Posterior cingulate gyrus (tissue), 11 donors: ENCODE measurements at places on chromosomes 4 and X.

- DNase-seq = no peak
These were observed 133.9 kb downstream of the ATRX start for GRCh38 chrX:77652095-77652494.

- no peak for DNase-seq
These were observed 31.1 kb downstream of the NHSL2 start for GRCh38 chrX:71941776-71942175.

GRCh38 chr4:110977554-110977953 lies 354.7 kb upstream of the PITX2 start:
- no peak for DNase-seq

DNA sequence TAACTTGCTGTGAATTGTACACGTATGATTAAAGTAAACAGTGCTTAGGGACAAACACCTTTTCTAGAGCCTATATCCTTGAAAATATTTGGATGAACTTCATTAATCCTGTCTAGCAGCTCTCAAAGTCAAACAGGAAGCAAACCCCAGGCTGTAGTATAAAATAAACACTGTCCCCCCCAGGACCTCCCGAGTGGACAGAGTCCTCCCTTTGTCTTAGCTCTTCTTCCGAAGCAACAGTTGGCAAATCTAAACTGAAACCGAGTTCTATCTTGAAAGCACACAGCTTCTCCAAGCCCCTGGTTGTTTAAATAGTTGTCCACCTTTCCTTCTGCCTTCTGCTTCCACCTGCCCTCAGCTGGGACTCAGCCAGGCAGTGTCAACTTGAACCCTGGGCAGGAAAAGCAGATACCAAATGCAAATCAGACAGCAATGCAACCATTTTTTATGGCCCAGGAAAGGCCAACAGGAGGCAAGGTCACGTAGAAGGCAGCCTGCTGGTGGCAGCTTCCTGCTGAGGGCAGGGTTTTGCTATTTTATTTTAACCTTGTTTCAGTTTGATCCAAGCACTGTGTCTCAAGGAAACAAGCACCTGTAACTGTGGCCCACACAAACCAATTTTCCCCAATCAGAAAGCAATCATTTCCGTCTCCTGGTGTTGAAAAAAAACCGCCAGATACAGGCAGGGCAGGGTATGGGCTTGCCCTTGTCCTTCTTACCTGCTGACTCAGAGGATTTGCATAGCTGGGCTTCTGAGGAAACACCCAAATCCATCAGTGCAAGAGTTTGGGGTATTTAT lies 110.3 kb upstream of the KIT start:
- no peak for DNase-seq

DNA sequence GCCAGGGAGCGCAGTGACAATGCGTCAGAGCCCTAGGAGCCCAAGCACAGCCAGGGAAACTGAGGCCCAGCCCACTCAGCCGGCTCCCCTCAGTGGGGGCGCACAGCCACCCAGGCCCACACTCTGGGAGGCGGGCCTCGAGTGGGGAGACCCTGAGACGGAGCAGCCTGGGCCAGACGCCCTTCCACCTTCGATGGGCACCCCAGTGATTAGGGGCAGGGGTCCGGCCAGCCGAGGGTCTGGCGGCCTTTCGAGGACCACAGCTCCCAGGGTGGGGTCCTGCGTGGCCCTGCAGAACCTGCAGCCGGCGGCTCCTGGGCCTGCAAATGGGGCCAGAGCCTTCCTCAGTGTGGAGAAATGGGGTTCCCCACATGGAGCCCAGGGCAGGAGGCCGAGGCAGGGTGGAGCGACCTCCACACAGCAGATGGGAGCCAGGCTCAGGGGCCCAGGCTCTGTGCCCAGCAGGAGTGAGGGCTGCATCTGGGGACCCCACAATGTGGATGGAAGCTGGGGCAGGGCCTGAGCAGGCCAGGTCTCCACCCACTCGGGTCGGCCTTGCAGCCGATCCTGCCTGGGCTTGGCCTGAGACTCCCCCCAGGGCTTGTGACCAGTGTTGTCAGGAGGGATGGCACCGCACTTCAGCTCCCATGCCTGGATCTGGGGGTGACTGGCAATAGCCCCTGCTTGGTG lies 5.0 kb downstream of the HGFAC start:
- no peak for DNase-seq

DNA sequence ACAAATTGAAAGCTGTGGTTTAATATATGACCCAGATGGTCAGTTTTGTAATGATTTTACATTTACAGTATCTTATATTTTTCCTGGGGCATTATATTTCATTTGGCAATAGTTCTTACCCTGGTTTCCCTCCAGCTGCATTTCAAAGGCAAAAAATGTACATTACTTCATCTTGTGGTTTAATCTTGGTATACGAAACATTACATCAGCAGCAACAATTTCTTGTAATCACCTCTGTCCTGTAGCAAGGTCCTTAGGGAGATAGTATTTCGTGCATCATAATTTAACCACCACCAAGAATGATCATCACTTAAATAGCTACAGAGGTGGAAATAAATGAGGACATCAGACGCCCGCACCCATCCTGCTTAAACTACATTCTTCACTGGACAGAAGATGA lies 48.8 kb downstream of the HS6ST2 start:
- DNase-seq = no peak

GRCh38 chr4:41205854-41206460 lies 8.4 kb downstream of the APBB2 start:
- DNase-seq = no peak

DNA sequence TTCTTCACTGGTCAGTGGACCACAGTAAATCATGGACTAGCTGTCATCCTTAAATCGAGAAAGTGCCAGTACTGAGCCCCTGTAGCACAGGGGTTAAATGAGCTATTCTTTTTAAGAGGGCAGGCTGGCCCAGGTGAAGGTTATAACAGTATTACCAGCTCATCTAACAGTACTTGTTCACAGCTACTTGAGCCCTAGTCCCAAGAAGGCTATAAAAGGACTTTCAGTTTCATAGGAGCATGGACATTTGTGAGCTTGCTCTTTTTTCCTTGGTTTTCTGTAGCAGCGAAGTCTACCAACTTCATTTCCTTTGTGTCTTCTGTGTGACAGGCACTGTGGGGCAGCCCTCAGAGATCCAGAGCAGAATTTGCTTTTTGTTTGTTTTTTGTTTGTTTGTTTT lies 61.0 kb downstream of the ARX start:
- no peak for DNase-seq

GRCh38 chr4:142413485-142413884 lies 432.6 kb downstream of the INPP4B start:
- DNase-seq = no peak

GRCh38 chrX:85882601-85883000 lies 164.8 kb downstream of the CHM start:
- DNase-seq = no peak

DNA sequence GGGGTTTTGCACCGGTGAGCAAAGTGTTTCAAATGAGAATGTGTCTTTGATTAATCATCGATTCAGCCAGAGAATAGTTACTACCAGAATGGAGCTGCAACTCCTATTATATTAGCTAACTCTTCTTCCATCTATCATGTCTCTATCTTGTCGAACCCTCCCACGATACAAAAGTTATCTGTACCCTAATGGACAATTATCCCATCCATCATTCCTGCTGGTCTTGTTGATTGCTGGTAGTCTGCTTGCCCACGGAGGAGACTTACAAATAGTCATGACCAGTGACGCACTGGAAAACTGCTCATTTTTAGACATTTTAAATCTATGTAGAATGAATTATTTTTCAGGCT lies 67.5 kb downstream of the RTL9 start:
- DNase-seq = no peak

- no peak for DNase-seq
These were observed 75.8 kb downstream of the TSPAN7 start for GRCh38 chrX:38636949-38637819.

DNA sequence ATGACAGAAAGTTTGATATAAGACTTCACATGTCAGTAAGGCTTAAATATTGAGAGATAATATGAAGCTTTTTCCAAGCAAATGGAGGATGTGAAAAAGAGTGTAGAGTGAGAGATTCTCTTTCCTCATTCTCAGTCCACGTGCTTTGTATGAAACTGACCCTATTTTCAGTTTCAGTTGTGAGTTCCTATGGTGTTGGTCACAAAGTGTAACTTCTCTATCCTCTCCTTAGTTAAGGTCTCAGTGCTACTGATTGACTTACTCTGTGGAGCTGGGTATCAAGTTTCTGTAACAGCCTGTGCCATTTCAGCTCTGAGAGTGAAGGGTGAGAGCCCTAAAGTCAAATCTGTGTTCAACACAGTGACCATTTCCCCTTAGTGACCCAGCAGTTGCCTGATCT lies 277.2 kb downstream of the EPHA5 start:
- DNase-seq = no peak

DNA sequence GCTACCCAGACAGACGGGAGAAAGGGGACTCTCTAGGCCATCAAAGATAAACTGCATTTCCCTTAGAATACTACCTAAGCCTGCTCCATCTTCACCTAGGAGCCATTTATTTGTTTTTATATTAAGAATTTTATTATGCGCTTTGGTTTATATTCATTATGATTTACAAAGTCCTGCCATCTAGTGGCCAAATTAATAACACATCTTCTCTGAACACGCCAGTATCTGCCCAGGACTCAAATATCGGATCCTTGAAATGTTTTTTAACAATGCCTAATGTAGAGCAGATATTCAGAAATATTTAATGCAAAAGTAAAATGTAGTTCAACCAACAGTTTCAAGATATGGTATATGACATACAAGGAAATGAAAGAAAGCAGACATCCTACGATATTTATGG lies 20.8 kb upstream of the PRPS2 start:
- DNase-seq = no peak

DNA sequence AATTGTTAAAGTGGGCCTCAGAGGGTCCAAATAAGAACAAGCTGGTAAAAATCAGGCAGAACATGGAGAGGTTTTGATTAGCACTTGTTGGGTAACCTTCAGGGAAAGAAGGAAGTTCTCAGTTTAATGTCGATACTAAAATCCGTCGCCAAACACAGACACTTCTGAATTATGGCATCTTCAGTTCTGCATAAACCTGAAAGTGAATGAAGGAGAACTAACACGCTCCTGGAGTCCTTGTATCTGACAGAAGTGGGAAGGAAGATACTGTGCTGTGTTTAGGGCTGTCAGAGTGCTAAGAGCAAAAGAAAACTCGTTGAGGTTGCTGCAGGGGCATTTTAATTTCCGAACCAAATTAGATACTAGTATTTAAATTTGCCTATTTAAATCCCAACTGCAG lies 106.2 kb downstream of the TMA16 start:
- DNase-seq = no peak

DNA sequence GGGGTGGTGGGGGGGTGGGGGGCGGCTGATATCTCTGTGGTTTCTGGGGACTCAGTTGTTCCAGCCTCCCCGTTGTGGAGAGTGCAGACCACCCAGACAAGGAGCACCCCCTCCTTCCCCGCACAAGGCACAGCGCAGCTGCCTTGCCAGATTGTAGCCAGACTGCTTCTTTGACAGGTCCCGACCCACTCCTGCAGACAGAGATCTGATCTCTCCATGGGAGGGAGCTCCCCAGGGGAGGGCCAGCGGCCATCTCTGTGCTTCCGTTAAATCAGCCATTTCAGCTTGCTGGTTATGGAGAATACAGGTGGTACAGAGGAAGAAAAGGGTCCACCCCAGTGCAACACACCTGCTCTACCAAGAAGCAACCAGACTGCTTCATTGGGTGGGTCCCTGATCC lies 80.8 kb downstream of the FGF16 start:
- DNase-seq = no peak

DNA sequence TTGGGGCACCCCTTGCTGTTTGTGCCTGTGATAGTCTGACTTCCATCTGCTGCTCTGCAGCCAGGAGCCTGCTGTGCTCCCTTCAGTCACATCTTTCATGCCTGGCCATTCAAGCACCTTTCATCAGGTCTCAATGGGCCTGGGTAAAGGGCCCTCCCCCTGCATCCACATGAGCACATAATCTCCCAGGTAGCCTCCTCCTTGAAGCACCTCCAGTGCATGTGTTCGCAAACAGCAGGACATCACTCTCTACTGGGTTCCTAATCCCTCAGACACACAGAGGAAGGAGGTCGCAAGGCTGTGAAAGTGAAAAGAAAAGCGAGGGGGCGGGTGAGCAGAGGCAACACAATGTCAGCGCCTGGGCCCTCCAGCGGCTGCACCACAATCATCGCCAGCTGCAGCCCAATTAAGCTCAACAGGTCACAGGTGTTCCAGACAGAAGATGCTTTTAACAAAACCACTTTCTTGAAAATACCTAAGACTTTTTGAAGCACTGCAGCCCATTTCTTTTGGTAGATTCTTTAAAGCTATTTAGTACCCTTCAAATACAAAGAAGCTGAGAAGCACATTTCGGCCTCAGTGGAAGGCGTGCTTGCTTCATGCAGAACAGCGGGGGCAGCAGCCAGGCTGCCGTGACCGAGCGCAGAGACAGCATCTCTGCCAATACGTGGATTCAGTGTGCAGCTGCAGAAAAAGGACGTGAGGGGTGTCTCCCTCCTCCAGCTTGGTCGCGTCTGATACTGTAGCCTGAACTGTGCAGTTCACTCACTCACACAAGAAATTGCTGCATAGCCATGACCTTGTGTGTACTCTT lies 92.2 kb upstream of the SPRY1 start:
- peak; percentile 90 for DNase-seq

GRCh38 chr4:149145803-149146202 lies 669.8 kb downstream of the IQCM start:
- DNase-seq = no peak

DNA sequence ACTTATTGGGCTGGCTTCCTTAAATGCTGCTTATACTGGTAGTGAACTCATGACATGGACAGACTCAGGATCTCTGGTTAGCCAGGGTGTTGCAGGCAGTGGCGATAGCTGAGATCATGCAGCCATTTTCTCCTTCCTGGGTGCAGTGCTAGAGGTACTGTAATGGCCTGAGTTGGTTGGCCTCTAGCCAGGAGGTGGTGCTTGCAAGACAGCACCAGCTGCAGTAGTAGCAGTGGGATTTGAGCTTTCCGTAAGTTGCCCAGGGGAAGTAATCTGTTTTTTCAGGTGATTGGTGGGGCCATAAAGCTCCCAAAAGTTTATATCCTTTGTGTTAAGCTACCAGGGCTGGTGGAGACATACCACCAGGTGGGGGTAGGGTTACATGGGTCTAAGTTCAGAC lies 45.1 kb upstream of the AADAT start:
- DNase-seq = no peak
